PC-3 (cell line): ENCODE measurements at places on chromosomes 5 and 9. TPM values are rescaled to one million over a fixed set of nuclear protein-coding genes. Genes with fewer than 3 reads are reported as not detected.

IRX4 gene
- 0.46 TPM in 1 of 2 replicates, not detected in the other for total RNA-seq

- H3K36me3 ChIP-seq, result no peaks in the 10 kb centered on the region
- H3K4me3 ChIP-seq, result no peak overlapping the region
- H3K27ac ChIP-seq, result no peak overlapping the region
- peaks cover 18% of the 10 kb centered on the region for H3K27me3 ChIP-seq
- DNase-seq, result no peak
Observed at GRCh38 chr5:1299511-1299850, 4.6 kb upstream of the TERT start.

DNA sequence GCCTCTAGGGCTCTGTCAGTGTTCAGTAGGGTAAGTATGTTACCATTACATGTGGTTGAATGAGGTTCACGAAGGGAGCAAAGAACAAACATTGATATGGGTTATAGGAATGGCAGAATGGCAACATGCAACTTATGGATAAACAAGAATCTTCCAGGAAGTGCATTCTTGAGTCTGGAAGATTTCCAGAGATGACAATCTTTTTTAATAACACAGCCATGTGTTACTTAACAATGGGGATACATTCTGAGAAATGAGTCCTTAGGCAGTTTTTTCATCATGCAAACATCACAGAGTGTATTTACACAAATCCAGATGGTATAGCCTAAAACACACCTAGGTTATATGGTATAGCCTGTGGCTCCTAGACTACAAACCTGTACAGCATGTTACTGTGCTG, 9.1 kb upstream of the SLC28A3 start:
- no peaks in the 10 kb centered on the region for H3K27me3 ChIP-seq
- H3K27ac ChIP-seq, result no peak overlapping the region
- DNase-seq, result peak; percentile 39
- H3K4me3 ChIP-seq, result no peak overlapping the region
- no peaks in the 10 kb centered on the region for H3K36me3 ChIP-seq
- no peaks in the 10 kb centered on the region for H3K4me1 ChIP-seq

GRCh38 chr5:172288465-172288864, 4.9 kb upstream of the UBTD2 start:
- no peaks in the 10 kb centered on the region for H3K27me3 ChIP-seq
- H3K27ac ChIP-seq, result no peak overlapping the region
- peaks cover 7% of the 10 kb centered on the region; the same call in 1 of the 2 replicates for H3K4me1 ChIP-seq
- no peaks in the 10 kb centered on the region for H3K36me3 ChIP-seq
- no peak overlapping the region for H3K4me3 ChIP-seq

DBH gene
- not detected in 2 replicates for total RNA-seq

DNA sequence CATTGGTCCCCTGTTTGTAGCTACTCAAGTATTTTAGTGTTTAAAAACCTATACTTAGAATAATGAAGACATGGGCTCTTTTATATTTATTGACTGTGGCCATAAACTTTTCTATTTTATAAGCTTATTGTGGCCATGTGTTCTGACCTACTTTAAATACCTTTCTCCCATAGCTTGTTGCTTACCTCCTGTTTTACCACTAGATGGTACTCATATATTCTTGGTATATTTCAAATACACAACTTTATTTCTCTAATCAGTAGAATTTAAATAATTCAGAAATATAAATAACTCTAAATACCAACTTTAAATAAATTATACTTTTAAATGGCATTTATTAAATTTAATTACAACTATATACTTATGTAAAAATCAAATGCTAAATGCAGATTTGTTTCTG, 498.0 kb downstream of the PRDM9 start:
- no peaks in the 10 kb centered on the region for H3K4me1 ChIP-seq
- no peaks in the 10 kb centered on the region for H3K36me3 ChIP-seq
- no peak overlapping the region for H3K27ac ChIP-seq
- no peaks in the 10 kb centered on the region for H3K27me3 ChIP-seq

DNA sequence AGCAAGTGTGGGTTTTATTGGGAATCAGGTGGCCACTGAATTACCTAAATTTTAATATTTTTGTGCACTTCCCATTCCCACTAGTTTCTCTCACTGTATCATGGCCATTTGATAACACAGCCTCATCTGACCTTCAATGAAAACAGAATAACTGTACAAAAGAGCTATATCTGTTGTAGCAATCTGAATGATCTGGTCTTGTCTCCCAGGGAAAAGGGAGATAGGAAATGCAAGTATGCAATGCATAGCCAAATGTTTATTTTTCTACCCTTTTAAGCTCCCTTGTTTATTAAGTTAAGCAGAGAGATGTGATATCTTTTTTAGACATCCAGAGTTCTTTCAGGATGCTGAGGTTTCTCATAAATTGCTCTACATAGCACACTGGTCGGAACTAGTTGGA, 288.3 kb upstream of the CLINT1 start:
- H3K27ac ChIP-seq, result no peak overlapping the region
- H3K36me3 ChIP-seq, result no peaks in the 10 kb centered on the region
- H3K4me1 ChIP-seq, result no peaks in the 10 kb centered on the region
- H3K4me3 ChIP-seq, result no peak overlapping the region
- DNase-seq, result no peak

MYORG gene
- 3.4 and 4.7 TPM in 2 replicates for total RNA-seq

GRCh38 chr5:177609076-177610059, 9.4 kb downstream of the B4GALT7 start:
- no peaks in the 10 kb centered on the region for H3K4me1 ChIP-seq
- DNase-seq, result no peak
- H3K27me3 ChIP-seq, result no peaks in the 10 kb centered on the region
- no peak overlapping the region for H3K4me3 ChIP-seq
- H3K27ac ChIP-seq, result no peak overlapping the region

DNA sequence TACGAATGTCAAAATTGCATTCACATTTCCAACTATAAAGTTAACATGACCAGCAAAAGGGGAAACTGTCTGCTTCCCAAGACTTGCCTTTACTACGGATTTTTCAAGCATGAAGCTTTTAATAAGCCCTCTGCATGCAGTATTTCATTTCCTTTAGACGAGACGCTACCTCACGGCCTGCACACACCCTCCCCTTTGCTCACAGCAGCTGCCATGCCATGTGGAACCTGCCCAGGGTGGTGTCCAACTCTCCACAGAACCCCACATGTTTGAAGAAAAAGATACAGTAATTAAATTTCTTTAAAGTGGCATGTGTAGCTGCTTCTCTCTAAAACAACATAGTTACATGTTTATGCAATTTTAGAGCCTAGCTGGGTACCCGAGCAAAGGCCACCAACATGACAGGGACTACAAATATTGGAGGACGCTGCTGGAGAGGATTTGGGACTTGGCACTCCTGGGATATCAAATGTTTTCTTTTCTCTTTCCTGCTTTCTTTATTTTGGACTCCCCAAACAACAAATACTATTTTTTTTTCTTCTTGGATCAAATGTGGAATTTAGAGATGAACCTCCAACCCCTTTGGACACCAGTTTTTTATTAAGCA, 256.9 kb upstream of the PCSK5 start:
- no peaks in the 10 kb centered on the region for H3K4me1 ChIP-seq
- H3K27me3 ChIP-seq, result no peaks in the 10 kb centered on the region
- H3K36me3 ChIP-seq, result no peaks in the 10 kb centered on the region

PCDHA13 gene
- 3.2 and 6.2 TPM in 2 replicates for total RNA-seq

DNA sequence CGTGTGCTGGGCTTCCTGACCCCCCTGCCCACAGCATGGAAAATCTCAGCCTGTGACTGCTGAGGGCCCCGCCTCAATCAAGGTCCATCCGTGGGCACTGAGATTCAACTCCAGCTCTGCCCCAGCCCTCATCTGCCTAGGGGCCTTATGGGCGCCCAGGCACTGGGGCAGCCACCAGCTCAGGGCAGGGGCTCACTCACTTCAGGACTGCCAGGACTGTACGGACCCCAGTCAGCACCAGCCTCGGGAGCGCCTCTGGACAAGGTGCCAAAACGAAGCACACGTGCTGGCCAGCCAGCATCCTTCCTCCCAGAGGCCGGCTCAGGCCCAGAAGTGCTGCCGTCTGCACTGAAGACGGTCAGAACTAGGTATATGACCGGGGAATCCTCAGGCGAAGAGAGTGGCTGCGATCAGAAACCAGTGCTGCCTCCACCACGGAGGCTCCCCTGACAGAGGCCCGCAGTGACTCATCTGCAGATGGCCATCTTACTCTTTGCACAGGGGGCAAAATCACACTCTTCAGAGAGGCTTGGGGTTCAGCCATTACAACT, 19.6 kb downstream of the CLPTM1L start:
- H3K27me3 ChIP-seq, result no peaks in the 10 kb centered on the region
- H3K4me3 ChIP-seq, result no peak overlapping the region
- no peak overlapping the region for H3K27ac ChIP-seq
- peaks cover 8% of the 10 kb centered on the region; the same call in 1 of the 2 replicates for H3K4me1 ChIP-seq
- no peak for DNase-seq
- peaks cover 51% of the 10 kb centered on the region for H3K36me3 ChIP-seq
